ENCODE measurements at places on chromosomes 7 and 10. TPM values are rescaled to one million over a fixed set of nuclear protein-coding genes. Genes with fewer than 3 reads are reported as not detected.
A peak's percentile ranks its signal among the peaks of the same experiment; 100 is the strongest.

DNA sequence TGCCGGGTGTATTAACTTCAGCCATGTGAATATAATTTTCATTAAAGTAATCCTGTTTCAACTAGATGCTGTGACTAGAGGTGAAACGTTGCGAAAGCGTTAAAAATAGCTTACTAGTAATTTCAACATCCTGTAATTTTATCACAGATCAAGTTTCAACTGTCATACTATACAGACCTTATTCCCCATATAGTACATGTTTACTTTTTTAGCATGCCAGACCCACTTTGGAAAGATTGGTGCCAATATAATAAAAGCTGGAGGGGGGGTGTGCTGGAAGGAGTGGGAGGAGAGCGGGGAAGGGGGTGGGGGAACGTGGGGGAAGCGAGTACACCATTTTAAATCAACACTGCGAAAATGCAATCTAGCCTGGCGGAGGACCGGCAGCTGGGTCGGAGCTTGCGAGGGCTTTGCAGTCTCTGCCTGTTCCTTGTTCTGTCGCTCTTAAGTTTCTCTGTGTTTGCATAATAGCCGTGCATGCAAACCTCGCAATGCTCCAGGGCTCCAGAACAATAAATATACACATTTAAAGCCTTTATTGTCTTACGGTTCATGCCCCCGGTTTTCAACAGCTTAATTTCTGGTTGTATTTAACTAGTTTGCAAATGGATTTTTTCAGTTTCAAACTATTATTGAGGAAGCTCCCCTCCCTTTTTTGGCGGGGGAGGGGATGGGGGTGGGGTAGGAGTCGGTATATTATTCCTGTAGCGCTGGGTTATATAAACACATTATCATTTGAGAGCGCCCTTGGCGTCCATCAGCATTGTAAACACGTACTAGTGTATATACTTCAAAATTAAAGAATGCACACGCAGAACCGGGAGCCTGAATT, 1.3 kb upstream of the ARID5B start:
- H3K4me3 ChIP-seq, result peak overlapping the region; percentile 91
- H3K27ac ChIP-seq, result peak overlapping the region; percentile 45
- peaks cover 48% of the 10 kb centered on the region for H3K4me1 ChIP-seq
- no peaks in the 10 kb centered on the region for H3K27me3 ChIP-seq
- H3K36me3 ChIP-seq, result no peaks in the 10 kb centered on the region
- peak; percentile 47 for DNase-seq

DLX5 gene
- 33.4 TPM for total RNA-seq

- no peaks in the 10 kb centered on the region for H3K36me3 ChIP-seq
- no peak overlapping the region for H3K4me3 ChIP-seq
- H3K4me1 ChIP-seq, result peaks cover 14% of the 10 kb centered on the region
- peaks cover 85% of the 10 kb centered on the region for H3K27me3 ChIP-seq
- no peak for DNase-seq
Measured at GRCh38 chr7:103987451-103987850, 2.0 kb downstream of the RELN start.

TBX20 gene
- total RNA-seq, result 8.2 TPM

MOGAT3 gene
- total RNA-seq, result not detected

CHST3 gene
- total RNA-seq, result 26.3 TPM

DNA sequence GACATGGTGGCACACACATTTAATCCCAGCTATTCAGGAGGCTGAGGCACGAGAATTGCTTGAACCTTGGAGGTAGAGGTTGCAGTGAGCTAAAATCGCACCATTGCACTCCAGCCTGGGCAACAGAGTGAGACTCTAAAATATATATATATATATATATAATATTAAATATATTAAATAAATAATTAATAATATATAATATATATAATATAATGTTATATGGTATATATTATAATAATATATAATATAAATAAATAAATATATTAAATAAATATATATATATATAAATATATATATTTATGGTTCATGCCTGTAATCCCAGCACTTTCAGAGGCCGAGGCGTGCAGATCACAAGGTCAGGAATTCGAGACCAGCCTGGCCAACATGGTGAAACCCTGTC, 33.9 kb upstream of the PBLD start:
- H3K27me3 ChIP-seq, result no peaks in the 10 kb centered on the region
- H3K4me1 ChIP-seq, result no peaks in the 10 kb centered on the region
- no peak overlapping the region for H3K4me3 ChIP-seq
- H3K27ac ChIP-seq, result no peak overlapping the region

PDE6C gene
- not detected for total RNA-seq

COX15 gene
- 53.0 TPM for total RNA-seq

DNA sequence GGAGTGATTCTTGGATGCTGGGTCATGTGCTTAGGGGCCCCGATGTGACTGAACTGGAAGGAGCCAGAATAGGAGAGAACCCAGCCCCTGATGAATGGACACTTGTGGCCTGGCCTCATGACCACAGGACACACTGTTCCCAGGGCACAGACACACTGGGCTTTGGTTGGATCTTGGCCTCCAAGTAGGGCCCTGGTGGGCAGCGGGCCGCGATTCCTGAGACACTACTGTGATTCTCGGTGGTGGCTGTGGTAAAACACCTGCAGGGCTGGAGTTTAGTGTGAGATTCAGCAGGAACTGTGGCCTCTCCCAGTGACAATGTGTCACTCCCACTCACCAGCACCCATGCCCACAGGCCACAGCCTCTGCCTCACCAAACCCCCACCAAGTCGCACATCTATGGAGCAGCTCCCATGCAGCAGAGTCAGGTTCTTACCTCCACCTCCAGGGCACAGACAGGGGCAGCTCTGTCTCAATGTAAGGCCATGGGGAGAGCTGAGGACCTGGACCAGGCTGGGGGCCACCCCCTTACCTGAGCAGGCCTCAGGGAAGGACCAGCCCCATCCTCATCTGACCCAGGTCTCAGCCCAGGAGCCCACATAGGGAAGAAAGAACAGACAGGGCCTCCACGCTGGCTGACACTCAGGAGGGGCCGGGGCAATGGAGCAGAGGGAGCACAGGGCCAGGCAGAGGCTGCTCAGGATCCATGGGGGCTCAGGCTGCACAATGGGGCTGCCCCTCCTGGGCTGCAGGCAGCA, 33.2 kb upstream of the ZNF716 start:
- no peaks in the 10 kb centered on the region for H3K36me3 ChIP-seq
- no peak for DNase-seq
- H3K4me3 ChIP-seq, result no peak overlapping the region
- no peaks in the 10 kb centered on the region for H3K27me3 ChIP-seq

FRAT1 gene
- 2.4 TPM for total RNA-seq

DNA sequence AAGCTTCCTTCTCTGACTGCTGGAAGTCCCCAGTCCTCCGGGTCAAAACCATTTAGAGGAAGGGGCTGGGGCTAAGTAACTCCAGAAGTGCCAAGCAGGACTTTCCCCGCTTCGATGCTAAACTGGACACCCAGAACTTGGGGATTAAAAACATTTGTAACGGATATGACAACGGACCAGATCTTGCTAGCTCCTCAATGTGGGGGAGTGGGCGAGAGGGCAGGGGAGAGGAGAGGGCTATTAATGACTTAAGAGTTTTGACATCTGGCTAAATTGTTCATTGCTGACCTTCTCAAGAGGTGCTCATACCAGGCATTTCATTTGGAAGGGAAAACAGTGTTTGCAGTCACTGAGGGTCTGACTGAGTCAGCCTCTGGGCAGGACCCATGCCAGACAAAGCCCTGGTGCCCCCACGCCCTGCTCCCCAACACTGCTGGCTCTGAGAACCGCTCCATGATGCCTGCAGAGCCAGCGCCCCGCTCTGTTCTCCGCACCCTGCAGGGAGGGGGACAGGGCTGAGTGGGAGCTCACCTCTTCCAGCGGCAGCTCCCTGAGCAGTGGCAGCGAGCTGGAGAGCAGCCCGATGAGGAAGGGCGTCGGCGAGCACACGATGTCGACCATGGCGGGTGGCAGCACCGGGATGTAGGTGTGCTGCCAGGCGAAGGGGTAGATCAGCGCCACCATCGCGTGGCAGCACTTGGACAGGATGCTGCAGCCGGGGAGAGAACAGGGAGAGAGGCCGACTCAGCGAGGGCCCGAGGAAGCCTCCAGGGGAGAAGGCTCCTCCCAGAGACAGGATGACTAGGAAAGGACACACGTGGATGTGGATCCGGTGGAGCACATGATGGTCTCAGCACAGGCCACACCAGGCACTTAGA, 47.7 kb upstream of the MKRN1 start:
- no peaks in the 10 kb centered on the region for H3K27me3 ChIP-seq
- peaks cover 6% of the 10 kb centered on the region for H3K4me1 ChIP-seq
- peaks cover 22% of the 10 kb centered on the region for H3K36me3 ChIP-seq
- DNase-seq, result no peak
- H3K27ac ChIP-seq, result peak overlapping the region; percentile 1

CPN1 gene
- total RNA-seq, result not detected

- H3K4me1 ChIP-seq, result peaks cover 3% of the 10 kb centered on the region
- H3K36me3 ChIP-seq, result no peaks in the 10 kb centered on the region
- no peak overlapping the region for H3K4me3 ChIP-seq
- DNase-seq, result no peak
- H3K27ac ChIP-seq, result no peak overlapping the region
Measured at GRCh38 chr10:1629326-1630198, 107.8 kb downstream of the ADARB2 start.

- no peak for DNase-seq
- peak overlapping the region; percentile 55 for H3K27ac ChIP-seq
- no peaks in the 10 kb centered on the region for H3K27me3 ChIP-seq
- peaks cover 46% of the 10 kb centered on the region for H3K36me3 ChIP-seq
Measured at GRCh38 chr7:151379193-151379520, 30.7 kb downstream of the WDR86 start.

DNA sequence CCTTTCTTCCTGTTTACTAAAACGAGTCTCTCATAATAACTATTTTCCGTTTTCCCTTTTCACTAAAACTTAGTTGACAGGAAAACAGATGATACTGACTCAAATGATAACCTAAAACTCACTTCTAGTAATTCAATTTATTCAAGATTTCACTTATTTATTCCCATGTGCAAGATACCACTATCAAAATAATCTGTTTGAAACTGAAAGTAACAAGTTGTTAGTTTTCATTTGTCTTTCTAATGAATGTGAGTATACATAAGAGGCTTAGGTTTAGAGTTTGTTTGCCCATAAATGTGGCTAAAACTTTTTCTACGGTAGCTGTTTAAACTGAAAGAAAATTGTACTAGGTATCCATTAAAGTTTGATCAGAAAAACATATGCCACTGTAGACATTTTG, 314.9 kb upstream of the STEAP1 start:
- no peak for DNase-seq
- peaks cover 2% of the 10 kb centered on the region for H3K4me1 ChIP-seq
- H3K27ac ChIP-seq, result no peak overlapping the region
- H3K36me3 ChIP-seq, result no peaks in the 10 kb centered on the region
- no peak overlapping the region for H3K4me3 ChIP-seq

DNA sequence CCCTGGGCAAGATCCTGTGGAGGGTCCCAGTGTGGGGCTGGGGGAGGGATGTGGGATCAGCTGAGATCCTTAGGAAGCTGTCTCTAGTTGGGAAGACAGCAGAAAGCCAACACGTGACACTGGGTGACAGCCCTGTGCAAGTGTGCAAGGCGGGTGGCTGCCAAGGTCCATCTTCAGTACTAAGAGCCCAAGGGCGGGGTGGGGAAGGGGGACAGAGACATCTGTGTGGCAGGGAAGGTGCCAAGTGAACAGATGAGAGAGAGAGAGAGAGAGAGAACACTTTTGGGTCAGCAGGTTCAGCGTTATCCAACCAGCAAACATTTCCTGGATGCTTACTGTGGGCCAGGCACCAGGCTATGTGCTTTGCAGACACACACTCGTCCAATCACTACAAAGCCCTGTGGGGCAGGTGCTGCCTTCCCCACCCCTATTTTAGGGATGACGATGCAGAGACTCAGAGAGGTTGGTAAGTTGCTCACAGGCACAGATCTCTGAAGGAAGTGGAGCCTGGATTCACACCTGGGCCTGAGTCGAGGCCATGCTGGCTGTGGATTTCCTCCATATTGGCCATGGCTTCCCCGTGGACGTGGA, 135.7 kb downstream of the GRK5 start:
- no peak overlapping the region for H3K27ac ChIP-seq
- H3K4me1 ChIP-seq, result peaks cover 22% of the 10 kb centered on the region
- H3K36me3 ChIP-seq, result peaks cover under 1% of the 10 kb centered on the region
- no peak overlapping the region for H3K4me3 ChIP-seq

MMD2 gene
- not detected for total RNA-seq

DNA sequence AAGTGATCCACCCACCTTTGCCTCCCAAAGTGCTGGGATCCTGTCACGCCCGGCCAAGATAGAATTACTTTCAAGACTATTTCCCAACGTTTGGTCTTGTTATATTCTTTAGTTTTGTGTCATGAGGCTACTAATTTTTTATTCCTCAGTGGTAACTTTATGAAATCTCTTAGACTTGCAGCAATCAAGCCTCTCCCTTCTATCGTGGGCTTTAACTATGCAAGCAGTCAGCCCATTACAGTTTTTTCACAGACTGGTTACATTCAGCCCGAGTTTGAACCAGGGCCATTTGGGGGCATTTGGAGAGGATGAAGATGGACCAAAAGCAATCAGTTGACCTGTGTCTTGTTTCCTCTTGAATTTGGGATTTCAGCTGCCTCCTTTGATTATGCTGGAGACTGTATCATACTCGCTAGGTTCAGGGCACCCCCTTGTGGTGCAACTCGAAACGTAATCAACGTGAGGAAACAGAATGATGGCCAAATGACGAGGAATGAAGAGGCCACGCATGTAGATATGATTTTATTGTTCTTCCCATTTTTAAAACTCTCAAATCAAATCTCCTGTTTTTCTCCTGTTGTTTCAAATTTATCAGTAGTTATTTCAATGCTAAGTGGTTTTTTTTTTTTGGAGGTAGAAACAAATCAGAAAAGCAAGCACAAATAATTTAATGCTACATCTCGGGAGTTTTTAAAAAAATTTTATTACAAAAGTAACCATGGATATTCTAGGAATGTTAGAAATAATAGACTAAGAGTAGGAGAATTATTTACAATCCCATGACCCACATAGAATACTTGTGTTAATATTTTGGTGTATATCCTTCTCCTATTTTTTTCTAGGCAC, 151.6 kb downstream of the KIAA1217 start:
- peaks cover 29% of the 10 kb centered on the region for H3K4me1 ChIP-seq
- H3K36me3 ChIP-seq, result peaks cover 11% of the 10 kb centered on the region

ATG9B gene
- total RNA-seq, result 11.8 TPM

GRCh38 chr7:130063036-130063435, 7.3 kb upstream of the KLHDC10 start:
- H3K27ac ChIP-seq, result no peak overlapping the region
- H3K4me3 ChIP-seq, result no peak overlapping the region
- DNase-seq, result peak; percentile 27
- H3K27me3 ChIP-seq, result no peaks in the 10 kb centered on the region
- no peaks in the 10 kb centered on the region for H3K36me3 ChIP-seq

DNA sequence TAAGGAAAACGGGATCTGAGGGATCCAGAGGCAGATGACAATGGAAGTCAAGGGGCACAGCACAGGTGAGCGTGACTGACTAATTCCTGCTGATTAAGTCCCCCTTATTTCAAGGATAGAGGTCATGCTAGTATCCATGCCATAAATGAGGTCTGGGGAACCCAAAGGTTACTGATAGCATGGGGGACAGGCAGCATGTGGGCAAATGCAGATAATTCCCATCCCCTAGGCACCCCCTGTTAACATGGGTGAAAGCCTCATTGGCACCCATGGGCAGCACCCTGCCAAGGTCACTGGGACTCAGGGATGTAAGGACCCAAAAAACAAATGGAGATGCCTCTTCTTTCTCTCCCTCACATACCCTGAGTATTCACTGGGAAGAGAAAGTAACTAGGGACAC, 139.7 kb downstream of the WDR11 start:
- H3K4me1 ChIP-seq, result peaks cover 2% of the 10 kb centered on the region
- no peaks in the 10 kb centered on the region for H3K27me3 ChIP-seq
- peaks cover 48% of the 10 kb centered on the region for H3K36me3 ChIP-seq

TRIP6 gene
- total RNA-seq, result 109 TPM

GRCh38 chr7:45446195-45446944, 127.8 kb upstream of the ADCY1 start:
- H3K4me3 ChIP-seq, result no peak overlapping the region
- H3K36me3 ChIP-seq, result no peaks in the 10 kb centered on the region
- H3K4me1 ChIP-seq, result no peaks in the 10 kb centered on the region

Data from mesothelial cell of epicardium (in vitro differentiated cells).